ENCODE measurements at places on chromosomes 11 and 22.
A peak's percentile ranks its signal among the peaks of the same experiment; 100 is the strongest.

GRCh38 chr11:2223153-2223794 is 47.1 kb downstream of the ASCL2 start:
- peaks cover 58% of the 10 kb centered on the region for H3K27me3 ChIP-seq
- H3K36me3 ChIP-seq: peaks cover 5% of the 10 kb centered on the region
- no peak overlapping the region for H3K27ac ChIP-seq
- H3K4me3 ChIP-seq: no peak overlapping the region
- no peak for DNase-seq

GRCh38 chr22:32044913-32045312 is 1.9 kb downstream of the SLC5A1 start:
- peaks cover 58% of the 10 kb centered on the region for H3K27me3 ChIP-seq
- no peak overlapping the region for H3K27ac ChIP-seq
- H3K4me3 ChIP-seq: no peak overlapping the region

DNA sequence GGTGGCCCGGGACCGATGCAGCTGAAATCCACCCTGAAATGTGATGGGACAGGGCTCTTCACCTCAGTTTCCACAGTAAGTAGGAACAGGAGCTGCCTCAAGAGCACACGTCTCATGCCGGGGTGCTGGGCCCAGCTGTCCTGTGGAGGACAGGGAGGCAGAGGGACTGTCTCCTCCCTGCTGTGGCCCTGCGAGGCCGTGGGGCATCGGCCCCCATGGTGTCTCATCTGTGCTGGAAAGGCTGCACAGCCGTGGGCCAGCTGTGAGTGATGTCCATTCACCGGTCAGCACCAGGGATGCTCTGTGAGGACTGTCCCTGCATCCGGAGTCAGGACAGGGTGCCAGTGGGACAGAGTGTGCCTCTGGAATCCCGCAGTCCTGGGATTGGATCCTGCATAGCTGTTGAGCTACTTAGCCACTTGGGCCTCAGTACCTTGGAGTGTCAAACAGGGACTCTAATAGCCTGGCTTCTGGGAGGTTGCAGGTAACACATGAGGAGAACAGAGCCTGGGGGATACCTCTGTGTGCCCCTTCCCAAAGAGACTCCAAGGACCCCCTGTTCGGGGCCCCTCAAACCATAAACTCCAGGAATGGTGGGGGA is 16.5 kb downstream of the TRPM5 start:
- no peaks in the 10 kb centered on the region for H3K4me1 ChIP-seq
- no peak for DNase-seq
- no peaks in the 10 kb centered on the region for H3K36me3 ChIP-seq
- H3K27ac ChIP-seq: no peak overlapping the region
- H3K27me3 ChIP-seq: peaks cover 6% of the 10 kb centered on the region

GRCh38 chr11:126378763-126379162 is 23.3 kb downstream of the ST3GAL4 start:
- H3K27me3 ChIP-seq: no peaks in the 10 kb centered on the region
- no peak overlapping the region for H3K4me3 ChIP-seq
- no peak overlapping the region for H3K27ac ChIP-seq
- peaks cover 17% of the 10 kb centered on the region for H3K4me1 ChIP-seq
- H3K36me3 ChIP-seq: no peaks in the 10 kb centered on the region
- DNase-seq: no peak

DNA sequence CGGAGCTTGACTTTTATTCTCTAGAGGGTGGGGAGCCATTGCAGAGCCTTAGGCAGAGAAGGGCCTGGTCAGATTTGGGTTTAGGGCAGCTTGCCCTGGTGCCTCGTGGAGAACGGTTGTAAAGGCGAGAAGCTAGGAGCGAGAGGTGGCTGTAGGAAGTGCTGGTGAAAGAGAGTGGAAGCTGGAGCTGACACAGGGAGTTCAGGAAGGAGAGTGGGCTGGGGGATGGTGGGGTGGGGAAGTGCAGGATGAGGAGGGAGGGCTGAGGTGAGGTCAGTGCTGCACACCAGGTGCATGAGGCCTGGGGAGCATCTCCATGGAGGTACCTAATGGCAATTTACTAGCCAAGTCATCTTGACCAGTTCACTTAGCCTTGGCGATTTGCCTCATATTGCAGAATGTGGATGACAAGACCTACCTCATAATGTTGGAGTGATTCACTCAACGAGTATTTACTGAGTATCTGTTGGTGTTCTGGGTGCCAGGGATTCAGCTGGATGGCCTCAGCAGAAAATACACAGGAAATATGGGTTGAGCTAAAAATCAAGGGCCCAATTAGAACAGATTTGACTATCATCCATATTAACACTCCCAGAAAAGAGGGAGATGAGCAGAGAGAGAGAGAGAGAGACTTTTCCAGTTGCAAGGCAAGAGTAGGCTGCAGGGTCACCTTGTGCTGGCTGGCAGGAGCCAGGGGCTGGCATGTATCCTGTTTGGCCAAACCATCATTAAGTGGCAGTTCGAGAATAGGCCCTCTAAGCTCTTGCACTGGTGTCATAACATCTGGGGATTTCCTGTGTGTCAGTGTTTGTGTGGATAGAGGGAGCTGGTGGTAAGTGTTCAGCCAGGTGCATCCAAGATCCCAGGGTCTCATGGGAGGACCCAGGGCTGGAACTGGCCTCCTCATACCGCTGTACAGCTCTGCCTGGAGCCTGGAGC is 44.4 kb upstream of the CLDN5 start:
- H3K4me1 ChIP-seq: no peaks in the 10 kb centered on the region
- peaks cover 9% of the 10 kb centered on the region for H3K27me3 ChIP-seq
- H3K36me3 ChIP-seq: peaks cover 7% of the 10 kb centered on the region
- no peak for DNase-seq

DNA sequence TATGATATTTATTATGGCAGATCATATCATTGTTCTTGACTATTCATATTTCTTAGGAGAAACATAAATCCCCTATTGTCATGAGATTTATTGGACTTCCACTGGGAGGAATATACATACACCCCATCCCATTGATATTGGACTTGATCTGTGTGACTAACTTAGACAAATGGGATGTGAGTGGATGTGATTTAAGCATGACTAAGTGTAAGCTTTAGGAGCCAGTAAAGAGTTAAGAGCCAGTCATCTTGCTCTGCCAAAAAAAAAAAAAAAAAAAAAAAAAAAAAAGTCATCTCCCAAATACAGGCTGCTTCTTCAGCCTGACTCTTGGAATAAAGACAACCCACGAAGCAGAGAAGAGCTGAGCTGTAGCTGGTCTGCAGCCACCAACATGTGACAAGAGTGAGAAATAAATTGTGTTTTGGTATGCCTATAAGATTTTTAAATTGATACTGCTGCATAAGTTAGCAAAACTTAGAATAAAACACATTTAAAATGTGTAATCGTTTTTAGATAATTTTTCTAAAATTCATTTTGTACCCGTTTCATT is 595.0 kb upstream of the LRRC4C start:
- peaks cover 4% of the 10 kb centered on the region for H3K27me3 ChIP-seq
- H3K36me3 ChIP-seq: no peaks in the 10 kb centered on the region
- DNase-seq: no peak
- no peaks in the 10 kb centered on the region for H3K4me1 ChIP-seq

DNA sequence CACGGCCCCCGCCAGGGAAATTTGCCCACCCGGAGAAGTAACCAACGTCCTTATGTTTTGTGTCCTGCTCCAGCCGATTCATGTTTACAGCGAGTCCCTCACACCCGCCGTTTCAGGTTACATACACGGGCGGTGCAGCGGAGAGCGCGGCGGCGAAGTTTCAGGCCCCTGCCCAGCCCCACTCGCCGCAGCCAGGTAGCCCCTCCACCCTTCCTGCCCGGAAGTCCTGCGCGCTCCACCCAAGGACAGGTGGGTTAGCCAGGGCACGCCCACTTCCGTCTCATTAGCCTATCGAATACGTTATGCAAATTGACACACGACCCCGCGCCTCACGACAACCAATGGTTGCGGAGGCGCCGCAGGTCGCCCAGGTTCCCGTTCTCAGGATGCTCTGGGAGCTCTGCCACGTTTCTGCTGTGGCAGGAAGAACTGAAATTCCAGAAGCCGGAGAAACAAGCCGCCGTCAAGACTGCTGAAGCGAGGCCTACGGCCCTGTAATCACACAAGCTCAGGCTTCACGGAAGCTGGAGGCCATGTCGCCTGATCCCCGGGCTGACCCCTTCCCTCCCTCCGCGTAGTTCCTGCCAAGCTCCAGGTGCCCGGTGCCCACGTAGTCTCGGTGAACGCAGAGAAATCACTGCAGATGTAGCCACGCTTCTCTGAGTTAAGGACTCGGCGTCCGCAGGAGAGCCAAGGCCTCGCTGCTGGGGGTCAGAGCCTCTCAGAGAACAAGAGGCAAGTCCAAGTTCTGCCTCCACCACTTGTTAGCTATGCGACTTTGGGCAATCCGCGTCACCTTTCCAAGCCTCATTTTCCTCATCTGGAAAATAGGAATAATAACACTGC is 22.4 kb upstream of the MYH9 start:
- H3K27me3 ChIP-seq: no peaks in the 10 kb centered on the region
- peak overlapping the region; percentile 85 for H3K27ac ChIP-seq
- peak overlapping the region; percentile 36 for H3K4me3 ChIP-seq
- H3K4me1 ChIP-seq: peaks cover 7% of the 10 kb centered on the region
- H3K36me3 ChIP-seq: no peaks in the 10 kb centered on the region
- no peak for DNase-seq

GRCh38 chr11:35047769-35048168 is 91.2 kb upstream of the CD44 start:
- H3K4me1 ChIP-seq: peaks cover 33% of the 10 kb centered on the region
- H3K4me3 ChIP-seq: no peak overlapping the region
- H3K27me3 ChIP-seq: no peaks in the 10 kb centered on the region
- H3K27ac ChIP-seq: peak overlapping the region; percentile 27
- no peak for DNase-seq
- H3K36me3 ChIP-seq: no peaks in the 10 kb centered on the region

DNA sequence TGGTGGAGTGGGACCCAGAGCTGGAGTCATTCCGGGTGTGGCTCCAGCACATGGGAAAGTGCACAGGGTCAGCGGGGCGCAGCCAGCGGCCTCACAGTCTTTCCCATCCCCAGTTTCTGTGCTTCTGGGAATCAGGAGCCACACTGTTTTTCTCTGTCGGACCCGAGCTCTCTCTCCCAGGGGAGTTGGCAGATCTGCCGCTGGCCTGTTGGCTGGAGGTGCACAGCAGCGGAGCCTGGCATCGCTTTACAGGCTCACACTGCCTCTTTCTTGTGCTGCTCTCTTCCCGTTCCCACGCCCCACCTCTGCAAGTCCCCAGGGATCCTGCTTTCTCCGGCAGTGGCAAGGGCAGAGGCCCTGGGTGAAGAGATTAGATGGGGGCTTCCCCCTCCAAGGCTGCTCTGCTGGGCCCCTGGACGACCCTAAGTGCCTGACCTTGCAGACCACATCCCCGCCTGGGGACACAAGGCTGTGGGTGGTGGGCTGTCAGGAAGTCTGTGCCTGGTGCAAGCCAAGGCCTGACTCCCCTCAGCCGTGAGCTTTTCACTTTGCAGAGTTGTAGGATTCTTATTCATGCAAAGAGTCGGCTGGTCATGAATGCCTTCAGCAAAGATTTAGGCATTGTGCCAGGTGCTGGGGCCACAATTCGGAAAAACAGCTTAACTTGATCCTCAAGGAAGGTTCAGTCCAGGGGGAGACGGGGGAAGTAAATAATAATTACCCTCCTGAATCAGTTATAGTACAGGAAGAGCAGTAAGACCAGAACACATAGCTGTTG is 116.3 kb downstream of the TIMP3 start:
- H3K27me3 ChIP-seq: peaks cover 27% of the 10 kb centered on the region
- no peak for DNase-seq
- no peak overlapping the region for H3K4me3 ChIP-seq
- H3K36me3 ChIP-seq: peaks cover 3% of the 10 kb centered on the region
- H3K27ac ChIP-seq: peak overlapping the region; percentile 15
- peaks cover 14% of the 10 kb centered on the region for H3K4me1 ChIP-seq

GRCh38 chr11:78231962-78232501 is 43.3 kb downstream of the USP35 start:
- peaks cover 4% of the 10 kb centered on the region for H3K36me3 ChIP-seq
- peaks cover 6% of the 10 kb centered on the region for H3K4me1 ChIP-seq
- H3K27ac ChIP-seq: peak overlapping the region; percentile 24
- no peak overlapping the region for H3K4me3 ChIP-seq
- DNase-seq: no peak
- no peaks in the 10 kb centered on the region for H3K27me3 ChIP-seq

DNA sequence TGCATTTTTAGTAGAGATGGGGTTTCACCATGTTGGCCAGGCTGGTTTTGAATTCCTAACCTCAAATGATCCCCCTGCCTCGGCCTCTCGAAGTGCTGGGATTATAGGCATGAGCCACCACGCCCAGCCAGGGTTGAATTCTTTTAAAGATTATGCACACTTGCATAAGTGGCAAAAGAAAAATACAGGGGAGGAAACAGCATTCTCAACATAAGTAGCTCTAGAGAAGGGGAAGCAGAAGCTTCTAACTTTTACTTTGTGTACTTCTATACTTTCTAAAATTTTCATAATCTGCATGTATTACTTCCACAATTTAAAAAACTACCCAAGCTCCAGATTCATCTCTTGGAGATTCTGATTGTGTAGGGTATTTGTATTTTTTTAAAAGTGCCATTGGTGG is 108.0 kb downstream of the SLC1A2 start:
- H3K36me3 ChIP-seq: peaks cover 2% of the 10 kb centered on the region
- H3K27ac ChIP-seq: no peak overlapping the region
- no peak for DNase-seq
- no peak overlapping the region for H3K4me3 ChIP-seq
- peaks cover 10% of the 10 kb centered on the region for H3K4me1 ChIP-seq
